HT-29 (cell line): ENCODE measurements at places on chromosomes 12 and 14.

DNA sequence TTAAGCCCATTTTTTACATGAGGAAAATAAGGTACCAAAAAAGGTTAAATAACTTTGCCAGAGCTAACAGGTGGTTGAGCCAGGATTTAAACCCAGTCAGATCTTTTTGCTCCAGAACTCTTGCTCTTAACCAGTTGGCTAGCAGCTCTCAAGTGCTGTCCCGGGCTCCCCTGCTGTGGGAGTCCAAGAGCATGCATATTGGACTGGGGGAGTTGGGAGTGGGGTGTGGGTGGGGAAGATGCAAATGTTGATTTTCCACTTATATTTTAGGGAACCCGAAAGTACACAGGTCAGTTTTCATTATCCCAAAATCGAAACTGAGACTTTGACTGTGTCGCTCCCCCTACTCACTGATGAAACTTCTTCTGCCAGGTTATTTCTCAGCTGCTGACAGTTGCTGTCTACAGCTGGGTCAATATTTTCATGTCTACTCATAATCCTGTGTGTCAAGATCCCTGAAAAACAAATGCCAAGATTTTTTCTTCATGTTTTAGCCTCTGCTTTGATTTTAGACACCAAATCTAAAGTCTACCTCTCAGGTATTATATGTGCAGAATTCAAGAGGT lies 172.3 kb upstream of the TMPO start:
- no peak for DNase-seq

- no peak for DNase-seq
Measured at GRCh38 chr12:131041968-131042833, 88.5 kb downstream of the ADGRD1 start.

- no peak for DNase-seq
Measured at GRCh38 chr12:116226026-116226425, 51.5 kb downstream of the MED13L start.

DNA sequence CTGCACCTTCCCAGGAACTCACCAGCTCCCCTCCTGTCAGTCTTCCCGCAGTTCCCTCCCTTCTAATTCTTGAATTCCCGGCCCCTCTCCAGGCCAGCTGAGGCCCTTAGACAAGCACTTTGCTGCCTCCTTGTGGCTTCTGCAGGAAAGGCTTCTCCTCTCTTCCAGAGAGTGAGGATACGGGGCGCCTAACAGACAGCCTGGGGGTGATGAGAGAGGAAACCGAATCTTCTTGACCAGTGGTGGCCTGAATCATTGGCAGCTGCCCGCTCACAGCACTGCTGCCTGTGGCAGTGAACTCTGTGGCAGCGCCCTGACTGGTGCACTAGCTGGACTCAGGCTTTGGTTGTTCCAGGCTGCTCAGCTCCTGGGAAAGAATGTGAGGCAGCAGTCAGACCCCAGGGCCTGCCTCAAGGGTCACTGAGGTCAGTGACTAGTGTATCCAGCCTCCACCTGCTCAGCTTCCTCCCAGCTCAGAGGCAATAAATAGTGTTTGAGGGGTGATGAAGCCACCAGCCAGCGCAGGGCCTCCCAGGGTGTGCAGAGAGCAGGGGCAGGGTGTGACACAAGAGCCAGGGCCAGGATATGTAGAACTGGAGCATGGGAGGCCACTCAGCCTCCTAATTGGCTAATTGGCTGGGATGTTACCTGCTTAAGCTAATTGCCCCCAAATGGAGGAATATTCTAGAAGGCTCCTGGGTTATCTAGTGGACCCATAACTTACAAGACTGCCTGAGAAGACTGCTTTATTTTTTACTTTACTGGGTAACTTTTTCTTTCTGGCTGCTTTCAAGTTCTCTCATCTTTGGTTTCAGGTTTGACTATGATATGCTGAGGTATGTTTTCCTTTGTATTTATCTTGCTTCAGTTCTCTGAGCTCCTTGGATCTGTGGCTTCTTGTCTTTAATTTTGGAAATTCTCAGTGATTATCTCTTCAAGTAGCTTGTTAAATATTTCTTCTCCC lies 12.9 kb upstream of the MCRS1 start:
- DNase-seq: peak; percentile 89

- no peak for DNase-seq
Measured at GRCh38 chr12:113387631-113388030, 16.1 kb downstream of the SDS start.

GRCh38 chr14:29558516-29558915 lies 369.1 kb downstream of the PRKD1 start:
- DNase-seq: no peak

DNA sequence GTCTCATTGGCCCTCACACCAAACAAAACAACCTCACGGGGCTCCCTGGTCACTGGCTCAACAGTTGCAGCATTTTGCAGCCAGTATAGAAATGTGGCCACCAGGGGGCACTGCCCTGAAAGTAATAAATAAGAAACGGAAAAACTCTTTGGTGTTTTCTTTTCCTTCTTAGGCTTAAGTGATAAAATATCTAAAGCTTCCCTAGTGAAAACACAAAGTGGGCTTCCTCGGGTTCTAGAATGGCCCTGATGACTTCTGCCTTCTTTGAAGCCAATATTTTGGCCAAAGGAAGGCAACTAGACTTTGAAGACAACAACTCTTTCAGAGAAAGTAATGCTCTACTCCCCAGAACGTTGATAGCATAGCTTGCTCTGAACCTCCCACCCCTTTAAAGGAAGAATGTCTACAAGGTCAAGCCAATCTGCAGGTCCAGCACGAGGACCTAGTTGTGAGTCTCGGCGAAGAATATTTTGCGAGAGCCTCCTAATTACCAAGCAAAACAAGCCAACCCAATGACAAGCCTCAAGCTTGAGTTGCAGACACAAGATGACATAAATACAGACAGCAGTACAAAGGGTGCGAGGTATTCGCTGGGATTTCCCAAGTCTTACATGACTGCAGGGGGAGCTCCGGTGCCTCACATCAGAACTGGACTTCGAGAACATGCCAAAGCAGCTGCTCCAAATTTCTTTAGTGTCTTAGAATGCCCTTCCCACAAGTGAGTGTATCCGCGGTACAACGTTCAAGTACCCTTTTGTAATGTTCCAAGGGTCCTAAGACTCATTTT lies 2.6 kb downstream of the ITPK1 start:
- DNase-seq: peak; percentile 87
